ENCODE measurements at places on chromosomes 5 and 9.

GRCh38 chr9:110087605-110088004, 120.4 kb downstream of the C9orf152 start:
- peak overlapping the region; percentile 78 for H3K27ac ChIP-seq
- no peak overlapping the region for H3K4me3 ChIP-seq
- DNase-seq = no peak
- peaks cover 87% of the 10 kb centered on the region for H3K4me1 ChIP-seq
- H3K36me3 ChIP-seq = peaks cover 72% of the 10 kb centered on the region

- H3K36me3 ChIP-seq = no peaks in the 10 kb centered on the region
- H3K4me3 ChIP-seq = no peak overlapping the region
- no peaks in the 10 kb centered on the region for H3K27me3 ChIP-seq
- H3K4me1 ChIP-seq = peaks cover 38% of the 10 kb centered on the region
- H3K27ac ChIP-seq = no peak overlapping the region
These were observed 16.6 kb downstream of the GGTA1 start for GRCh38 chr9:121483049-121483448.

DNA sequence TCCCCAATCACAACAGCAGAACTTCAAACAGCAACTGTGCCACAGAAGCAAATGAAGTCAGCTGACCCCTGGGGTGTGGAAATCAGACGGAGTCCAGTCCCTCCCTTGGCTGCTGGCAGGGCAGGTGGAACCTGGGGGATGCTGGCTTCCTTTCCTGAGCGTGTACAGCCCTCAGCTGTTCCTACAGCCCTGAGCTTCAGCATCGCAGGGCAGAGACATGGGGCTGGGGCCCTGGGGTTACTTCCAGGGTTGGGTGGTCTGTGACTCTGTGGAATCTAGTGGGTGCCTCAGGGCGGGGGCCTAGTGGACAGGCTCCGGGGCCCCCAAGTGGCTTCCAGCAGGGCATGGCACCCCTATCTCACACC, 7.3 kb upstream of the RXRA start:
- H3K27ac ChIP-seq = no peak overlapping the region
- H3K36me3 ChIP-seq = no peaks in the 10 kb centered on the region

- H3K4me3 ChIP-seq = no peak overlapping the region
These were observed 60.6 kb upstream of the SYK start for GRCh38 chr9:90741036-90741435.

DNA sequence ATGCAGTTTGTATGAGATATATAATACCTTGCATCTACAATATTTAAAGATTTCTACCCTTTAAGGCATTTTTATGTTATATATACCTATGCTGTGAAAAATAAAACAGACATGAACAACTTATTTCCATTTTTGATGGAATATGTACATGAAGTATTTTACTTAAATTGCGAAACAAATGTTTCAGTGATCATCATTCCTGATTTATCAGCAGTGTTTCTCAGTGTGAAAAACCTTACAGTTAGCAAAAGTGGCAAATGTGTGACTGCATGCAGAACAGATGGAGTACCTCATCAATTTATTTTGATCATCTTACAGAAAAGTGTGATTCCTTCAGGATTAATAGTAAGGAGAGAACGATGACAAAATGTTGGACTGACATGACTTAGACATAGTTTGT, 43.1 kb downstream of the PRR16 start:
- H3K27me3 ChIP-seq = no peaks in the 10 kb centered on the region
- H3K4me1 ChIP-seq = no peaks in the 10 kb centered on the region
- no peaks in the 10 kb centered on the region for H3K36me3 ChIP-seq
- DNase-seq = no peak
- H3K27ac ChIP-seq = no peak overlapping the region

GRCh38 chr5:175344331-175345195, 99.4 kb downstream of the DRD1 start:
- no peak for DNase-seq
- no peaks in the 10 kb centered on the region for H3K36me3 ChIP-seq
- no peaks in the 10 kb centered on the region for H3K4me1 ChIP-seq
- H3K4me3 ChIP-seq = no peak overlapping the region

- no peak overlapping the region for H3K4me3 ChIP-seq
- H3K4me1 ChIP-seq = peaks cover 4% of the 10 kb centered on the region
- no peak for DNase-seq
- peaks cover 9% of the 10 kb centered on the region for H3K36me3 ChIP-seq
- no peaks in the 10 kb centered on the region for H3K27me3 ChIP-seq
These were observed 105.2 kb downstream of the ST8SIA4 start for GRCh38 chr5:100797861-100798260.

DNA sequence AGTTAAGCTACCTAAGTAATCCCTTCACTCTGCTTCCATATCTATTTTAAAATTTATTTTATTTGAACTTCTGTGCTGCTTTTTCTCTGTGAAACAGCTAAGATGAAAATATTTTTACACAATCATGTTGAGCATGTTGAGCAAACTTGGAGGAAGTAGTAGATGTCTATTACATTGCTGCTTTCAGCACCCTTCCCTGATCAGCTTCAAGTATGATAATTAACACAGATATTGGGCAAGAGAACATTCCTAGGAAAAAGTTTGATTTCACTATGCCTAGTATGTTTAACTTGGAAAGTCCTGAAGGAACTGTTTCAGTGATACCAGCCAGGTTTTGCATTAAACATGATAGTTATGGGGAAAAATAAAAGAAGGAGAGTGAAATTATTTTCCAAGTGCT, 283.6 kb downstream of the ELAVL2 start:
- no peak overlapping the region for H3K27ac ChIP-seq
- no peak for DNase-seq
- H3K27me3 ChIP-seq = peaks cover 6% of the 10 kb centered on the region
- no peak overlapping the region for H3K4me3 ChIP-seq

DNA sequence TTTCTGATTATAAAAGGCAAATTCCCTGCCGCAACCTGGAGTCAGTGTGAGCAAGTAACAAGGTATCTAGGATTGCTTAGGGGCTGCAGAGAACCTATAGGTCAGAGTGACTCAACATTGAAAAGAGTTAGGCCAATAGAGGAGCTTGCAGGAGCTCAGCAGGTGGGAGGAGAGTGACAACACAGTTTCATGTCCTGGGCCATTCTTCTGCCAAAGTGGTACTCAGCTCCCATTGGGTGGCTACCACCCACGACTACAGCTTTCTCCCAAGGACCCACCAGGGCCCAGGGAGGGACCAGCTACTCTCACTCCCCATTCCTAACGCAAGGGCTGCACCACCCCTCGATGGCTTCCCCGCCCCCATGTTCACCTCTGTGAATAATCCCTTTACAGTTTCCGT, 86.7 kb upstream of the SPATA31C2 start:
- no peaks in the 10 kb centered on the region for H3K36me3 ChIP-seq
- peaks cover 7% of the 10 kb centered on the region for H3K27me3 ChIP-seq
- no peak overlapping the region for H3K4me3 ChIP-seq
- H3K27ac ChIP-seq = no peak overlapping the region
- H3K4me1 ChIP-seq = peaks cover 4% of the 10 kb centered on the region
